WTC11 (cell line): ENCODE measurements at places on chromosomes 1 and 21. TPM values are rescaled to one million over a fixed set of nuclear protein-coding genes. Genes with fewer than 3 reads are reported as not detected.

GRCh38 chr1:17207540-17207939 lies 2.6 kb downstream of the PADI1 start:
- H3K4me1 ChIP-seq: peaks cover 9% of the 10 kb centered on the region
- no peaks in the 10 kb centered on the region for H3K36me3 ChIP-seq

Gene ETNK2
- 18.3 to 20.2 TPM (median 19.7 TPM) in 3 replicates for total RNA-seq

Gene LCE2A
- not detected in 3 replicates for total RNA-seq

GRCh38 chr1:225908013-225908640 lies 15.9 kb downstream of the PYCR2 start:
- H3K27me3 ChIP-seq: peaks cover 27% of the 10 kb centered on the region
- DNase-seq: no peak
- no peak overlapping the region for H3K27ac ChIP-seq
- H3K4me1 ChIP-seq: peaks cover 32% of the 10 kb centered on the region
- no peak overlapping the region for H3K4me3 ChIP-seq
- H3K36me3 ChIP-seq: no peaks in the 10 kb centered on the region

DNA sequence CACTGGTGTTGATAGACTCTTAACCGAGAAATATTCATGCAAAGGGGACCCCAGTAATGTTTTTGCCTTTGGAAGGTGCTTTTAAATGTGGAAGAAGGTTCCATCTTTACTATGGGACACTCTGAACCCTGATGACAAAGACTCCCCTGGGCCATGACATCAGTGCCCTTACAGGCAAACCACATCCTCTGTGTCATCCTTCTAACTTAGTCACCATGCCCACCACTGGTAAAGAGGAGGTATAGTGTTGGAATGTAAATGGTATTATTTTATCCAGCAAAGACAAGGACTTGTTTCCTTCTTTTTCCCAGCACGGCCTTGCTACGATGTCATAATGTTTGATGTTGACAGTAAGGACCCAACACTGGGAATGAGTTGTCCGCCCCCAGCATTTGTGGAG lies 12.6 kb downstream of the METTL13 start:
- no peaks in the 10 kb centered on the region for H3K27me3 ChIP-seq
- DNase-seq: no peak
- H3K4me3 ChIP-seq: no peak overlapping the region

Gene ADAMTS1
- total RNA-seq: 16.9 to 35.6 TPM (median 20.4 TPM) in 3 replicates

DNA sequence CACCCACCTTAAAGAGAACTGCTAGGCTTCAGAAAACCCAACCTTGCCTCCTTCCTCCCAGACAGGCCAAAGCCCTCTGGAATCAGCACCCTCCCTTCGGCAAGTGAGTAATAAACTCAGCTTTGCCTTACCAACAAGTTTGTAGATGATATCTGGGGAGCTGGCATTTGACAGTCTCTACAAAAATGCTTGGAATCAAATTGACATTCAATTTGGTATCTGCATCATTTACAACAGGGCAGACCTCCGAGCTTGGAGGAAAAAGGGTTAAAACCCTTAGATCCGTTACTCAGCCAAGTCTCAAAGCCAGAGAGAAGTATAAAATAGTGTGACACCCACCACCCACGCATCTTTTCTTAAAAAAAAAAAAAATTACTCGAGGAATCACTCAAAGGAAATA lies 149.3 kb upstream of the EDN2 start:
- no peaks in the 10 kb centered on the region for H3K36me3 ChIP-seq
- no peaks in the 10 kb centered on the region for H3K4me1 ChIP-seq
- no peak for DNase-seq
- no peak overlapping the region for H3K27ac ChIP-seq

DNA sequence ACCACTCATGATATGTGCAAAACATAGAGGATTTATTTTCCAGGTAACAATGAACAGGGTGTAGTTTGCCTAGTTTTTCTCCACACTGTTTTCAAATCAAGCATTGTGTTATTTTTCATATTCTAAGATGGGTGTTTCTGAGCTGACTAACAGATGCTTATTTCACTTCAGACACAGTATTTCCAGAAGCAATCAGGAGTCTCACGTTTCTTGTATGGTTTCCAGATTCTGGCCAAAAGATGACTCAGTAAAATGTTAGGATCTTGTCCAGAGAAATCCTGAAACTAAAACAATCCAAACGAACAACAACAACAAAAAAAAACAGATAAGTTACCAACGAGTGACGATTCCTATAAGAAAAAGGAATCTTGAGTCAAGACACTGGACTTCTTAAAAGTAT lies 5.3 kb downstream of the UTS2 start:
- peaks cover 2% of the 10 kb centered on the region for H3K4me1 ChIP-seq
- no peak for DNase-seq
- no peak overlapping the region for H3K4me3 ChIP-seq
- H3K27me3 ChIP-seq: no peaks in the 10 kb centered on the region

DNA sequence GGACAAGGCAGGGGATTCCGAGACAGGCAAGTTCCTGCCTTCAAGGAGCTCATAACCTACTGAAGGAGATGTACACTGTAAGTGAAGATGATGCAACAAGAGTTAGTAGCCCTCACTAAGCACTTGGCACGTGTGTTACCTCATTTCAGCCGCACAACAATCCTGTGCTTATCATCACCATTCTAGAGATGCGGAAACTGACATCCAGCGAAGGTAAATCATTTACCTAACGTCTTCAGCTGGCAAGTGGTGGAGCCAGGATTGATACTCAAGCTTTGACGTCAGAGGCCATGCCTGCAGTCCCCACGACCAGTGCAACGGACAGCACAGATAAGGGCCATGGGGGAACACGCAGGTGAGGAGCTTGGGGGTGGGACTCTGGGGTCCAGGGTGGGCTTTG lies 2.9 kb upstream of the UBXN10 start:
- no peak overlapping the region for H3K27ac ChIP-seq
- H3K4me3 ChIP-seq: no peak overlapping the region
- peaks cover 58% of the 10 kb centered on the region for H3K27me3 ChIP-seq

Gene CHI3L1
- total RNA-seq: 0.24 to 0.41 TPM (median 0.27 TPM) in 3 replicates
